ENCODE measurements at places on chromosomes 12 and 14. TPM values are rescaled to one million over a fixed set of nuclear protein-coding genes. Genes with fewer than 3 reads are reported as not detected.

Gene CEBPE
- total RNA-seq: not detected

Gene CLEC2B
- total RNA-seq: not detected

Gene SIVA1
- 124 TPM for total RNA-seq

Gene RAD51B
- total RNA-seq: 26.4 TPM

Gene CLEC2D
- 7.1 TPM for total RNA-seq

Gene OAS2
- total RNA-seq: 0.28 TPM

Gene TAS2R8
- total RNA-seq: not detected

Gene IFNG
- 0.21 TPM for total RNA-seq

Gene LMO3
- 22.2 TPM for total RNA-seq

Gene DPPA3
- 3.9 TPM for total RNA-seq

Gene GALC
- total RNA-seq: 10.9 TPM

Gene KCNMB4
- total RNA-seq: 23.3 TPM

Gene LRRK2
- 0.23 TPM for total RNA-seq

Gene LRTM2
- 0.66 TPM for total RNA-seq

Gene LMNTD1
- total RNA-seq: not detected

Gene CPNE6
- total RNA-seq: not detected

Gene TTC5
- total RNA-seq: 15.9 TPM

Gene TMEM233
- not detected for total RNA-seq

Gene KRT77
- not detected for total RNA-seq

Gene PRR4
- 2.7 TPM for total RNA-seq

Gene SLC5A8
- 0.07 TPM for total RNA-seq

Gene IL23A
- 2.9 TPM for total RNA-seq

Gene DHRS4L2
- 10.2 TPM for total RNA-seq

Gene SUSD6
- total RNA-seq: 10.1 TPM

Data from WTC11 (cell line).